ENCODE measurements at places on chromosomes 1 and 21. TPM values are rescaled to one million over a fixed set of nuclear protein-coding genes. Genes with fewer than 3 reads are reported as not detected.

DNA sequence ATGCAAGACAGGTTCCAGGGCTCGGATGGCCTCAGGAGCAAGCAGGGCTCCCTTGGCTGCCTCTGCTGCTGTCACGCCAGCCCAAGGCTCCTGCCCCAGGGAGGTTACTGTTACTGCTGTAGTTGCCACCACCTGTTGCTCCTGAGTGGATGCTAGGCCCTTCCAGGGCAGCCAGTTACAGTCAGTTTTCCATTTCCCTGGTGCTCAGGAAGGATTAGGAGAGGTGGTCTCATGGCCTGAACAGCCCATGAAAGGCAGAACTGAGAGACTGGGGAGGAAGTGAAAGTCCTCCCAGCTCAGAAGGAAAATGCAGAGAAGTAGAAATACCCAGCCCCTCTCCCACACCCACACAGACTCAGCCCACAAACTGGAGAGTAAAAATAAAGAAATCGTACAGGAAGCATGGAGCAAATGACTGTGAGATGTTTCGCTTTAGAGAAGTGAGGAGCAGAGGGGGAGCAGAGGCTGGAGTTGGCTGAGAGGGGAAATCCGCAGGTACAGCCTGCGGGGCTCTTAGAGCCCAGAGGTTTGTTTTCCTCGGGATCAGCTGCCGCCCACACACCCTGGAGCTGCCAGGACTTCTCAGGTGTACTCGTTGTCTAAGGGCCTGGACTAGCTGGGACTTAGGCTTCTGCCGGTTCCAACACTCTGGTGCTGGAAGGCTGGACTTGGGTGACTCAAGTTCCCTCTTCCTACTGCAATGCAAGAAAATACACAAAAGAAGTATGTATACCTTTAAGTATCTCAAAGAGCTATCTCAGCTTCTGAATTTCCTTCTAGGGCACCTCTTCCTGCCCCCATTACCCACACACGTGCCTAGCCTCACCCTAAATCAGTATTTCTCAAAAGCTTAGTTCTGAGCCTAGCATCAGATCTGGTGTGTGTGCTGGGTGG, 2.3 kb downstream of the IL6R start:
- DNase-seq = peak; percentile 48

DNA sequence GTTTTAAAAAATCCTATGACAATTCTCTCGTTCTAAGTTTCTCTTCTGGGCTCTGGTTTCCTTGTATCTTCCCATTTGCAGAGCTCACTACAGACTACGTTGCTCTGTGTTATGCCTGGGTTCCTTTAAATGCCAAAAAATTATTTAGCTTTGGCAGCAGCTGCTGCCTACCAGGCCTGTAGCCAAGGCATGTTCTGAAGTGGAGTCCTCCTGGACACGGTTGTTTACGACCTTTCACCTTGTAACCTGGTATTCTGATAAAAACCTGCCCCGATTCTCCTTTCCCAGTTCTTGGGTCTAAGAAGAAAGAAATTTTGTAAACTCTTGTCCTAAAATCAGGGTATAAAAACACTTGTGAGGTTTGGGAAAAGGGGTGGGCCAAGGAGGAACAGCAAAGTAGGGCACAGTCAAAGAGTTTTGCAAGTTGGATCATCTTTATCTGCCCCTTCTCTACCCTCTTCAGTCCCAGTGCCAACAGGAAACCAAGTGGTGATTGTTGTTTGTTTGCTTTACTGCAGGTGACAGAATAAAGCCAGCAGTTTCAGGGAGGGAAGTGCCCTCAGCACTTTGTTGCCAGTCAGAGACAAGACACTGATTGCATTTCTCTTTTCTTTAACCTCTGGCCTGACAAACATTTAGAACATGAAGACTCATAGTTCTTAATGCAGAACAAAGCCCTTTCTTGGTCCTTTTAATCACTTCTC, 3.1 kb upstream of the TXNIP start:
- DNase-seq = peak; percentile 65

SH2D5 gene
- not detected for polyA plus RNA-seq

PPCS gene
- 111 TPM for polyA plus RNA-seq

DNA sequence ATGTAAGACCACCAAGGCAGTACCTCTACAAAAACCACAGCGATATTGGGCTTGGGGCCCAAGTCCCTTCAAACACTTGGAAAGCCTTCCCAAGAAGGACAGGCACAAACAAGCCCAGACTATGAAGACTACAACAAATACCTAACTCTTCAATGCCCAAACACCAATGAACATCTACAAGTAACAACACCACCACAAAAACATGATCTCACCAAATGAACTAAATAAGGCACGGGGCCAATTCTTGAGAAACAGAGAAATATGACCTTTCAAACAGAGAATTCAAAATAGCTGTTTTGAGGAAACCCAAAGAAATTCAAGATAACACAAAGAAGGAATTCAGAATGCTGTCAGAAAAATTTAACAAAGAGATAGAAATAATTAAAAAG, 86.8 kb downstream of the COL24A1 start:
- no peak for DNase-seq

DNA sequence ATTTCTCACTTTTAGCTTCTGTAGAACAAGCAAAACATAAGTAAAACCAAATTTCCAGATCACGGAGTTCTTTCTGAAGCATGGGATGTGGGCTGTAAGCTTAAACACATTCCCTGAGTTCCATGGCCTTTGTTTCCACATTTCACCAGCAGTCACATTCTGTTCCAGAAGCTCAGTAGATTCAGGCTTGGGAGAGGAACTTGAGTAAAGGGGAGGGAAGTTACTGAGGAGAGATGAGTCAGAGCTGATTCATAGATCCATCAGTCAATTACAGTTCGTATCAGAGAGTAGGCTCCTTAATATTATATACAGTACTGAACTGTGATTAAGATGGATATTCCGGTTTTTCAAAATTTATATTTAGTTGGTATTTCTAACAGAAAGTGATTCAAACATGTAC, 614.3 kb downstream of the NCAM2 start:
- DNase-seq = no peak

SMIM12 gene
- 146 TPM for polyA plus RNA-seq

DNA sequence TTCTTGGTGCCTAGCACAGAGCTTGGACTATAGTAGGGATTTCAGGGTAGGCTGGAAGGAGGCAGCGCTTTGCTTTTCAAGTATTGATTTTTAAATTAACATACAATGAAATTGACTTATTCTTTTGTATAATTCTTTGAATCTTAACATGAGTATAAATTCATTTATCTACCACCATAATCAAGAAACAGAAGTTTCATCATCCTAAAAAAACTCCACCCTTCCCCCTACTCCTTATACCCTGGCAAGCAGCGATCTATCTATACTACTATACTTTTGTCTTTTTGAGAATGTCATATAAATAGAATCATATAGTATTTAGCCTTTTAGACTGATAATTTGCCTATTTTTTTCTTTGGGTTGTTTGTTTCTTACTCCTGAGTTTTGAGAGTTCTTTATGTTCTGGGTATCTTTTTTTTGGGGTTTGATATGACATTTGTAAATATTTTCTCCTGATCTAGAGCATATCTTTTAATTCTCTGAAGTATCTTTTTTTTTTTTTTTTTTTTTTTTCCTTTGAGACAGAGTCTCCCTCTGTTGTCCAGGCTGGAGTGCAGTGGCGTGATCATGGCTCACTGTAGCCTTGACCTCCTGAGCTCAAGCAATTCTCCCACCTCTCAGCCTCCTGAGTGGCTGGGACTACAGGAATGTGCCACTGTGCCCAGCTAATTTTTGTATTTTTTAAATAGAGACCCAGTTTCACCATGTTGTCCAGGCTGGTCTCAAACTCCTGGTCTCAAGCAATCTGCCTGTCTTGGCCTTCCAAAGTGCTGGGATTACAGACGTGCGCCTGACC, 6.4 kb downstream of the RPS6KC1 start:
- DNase-seq = no peak

TMEM183A gene
- polyA plus RNA-seq = 53.9 TPM

WNT3A gene
- polyA plus RNA-seq = not detected

DNA sequence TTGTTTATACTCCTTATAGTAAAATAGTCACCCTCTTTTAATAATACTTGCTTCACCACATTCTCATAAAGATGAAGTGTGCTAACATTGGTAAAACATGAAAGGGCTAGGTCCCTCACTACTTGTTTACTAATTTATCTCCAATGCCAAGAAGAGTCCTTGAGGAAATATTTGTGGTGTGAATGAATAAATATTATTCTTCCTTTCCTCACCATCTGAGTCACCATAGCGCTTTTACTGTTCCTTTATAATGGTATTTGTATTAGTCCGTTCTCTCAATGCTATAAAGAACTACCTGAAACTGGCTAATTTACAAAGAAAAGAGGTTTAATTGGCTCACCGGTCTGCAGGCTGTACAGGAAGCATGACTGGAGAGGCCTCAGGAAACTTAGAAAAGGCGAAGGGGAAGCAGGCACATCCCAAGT, 222.8 kb upstream of the ZRANB2 start:
- no peak for DNase-seq

GRCh38 chr1:50780797-50781196, 179.3 kb downstream of the FAF1 start:
- no peak for DNase-seq

DNA sequence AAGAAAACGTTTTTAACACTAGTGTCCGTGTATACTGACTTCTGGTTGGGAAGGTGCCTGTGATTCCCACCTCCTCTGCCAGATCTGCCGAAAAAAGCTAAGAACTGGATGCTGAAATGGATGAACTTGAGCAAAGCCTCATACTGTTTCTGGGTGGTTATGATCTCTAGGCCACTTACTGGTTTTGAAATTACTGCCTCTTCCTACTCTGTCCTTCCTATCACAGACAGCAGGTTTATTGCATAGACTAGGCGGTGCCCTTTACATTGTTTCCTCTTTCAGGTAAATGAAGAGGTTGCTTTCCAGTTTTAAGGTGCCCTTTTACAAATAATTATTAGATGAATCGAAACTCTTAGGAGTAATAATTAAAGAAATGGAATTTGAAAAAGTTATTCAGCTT, 27.5 kb downstream of the PEX14 start:
- no peak for DNase-seq

IFI44L gene
- polyA plus RNA-seq = 12.4 TPM

DNA sequence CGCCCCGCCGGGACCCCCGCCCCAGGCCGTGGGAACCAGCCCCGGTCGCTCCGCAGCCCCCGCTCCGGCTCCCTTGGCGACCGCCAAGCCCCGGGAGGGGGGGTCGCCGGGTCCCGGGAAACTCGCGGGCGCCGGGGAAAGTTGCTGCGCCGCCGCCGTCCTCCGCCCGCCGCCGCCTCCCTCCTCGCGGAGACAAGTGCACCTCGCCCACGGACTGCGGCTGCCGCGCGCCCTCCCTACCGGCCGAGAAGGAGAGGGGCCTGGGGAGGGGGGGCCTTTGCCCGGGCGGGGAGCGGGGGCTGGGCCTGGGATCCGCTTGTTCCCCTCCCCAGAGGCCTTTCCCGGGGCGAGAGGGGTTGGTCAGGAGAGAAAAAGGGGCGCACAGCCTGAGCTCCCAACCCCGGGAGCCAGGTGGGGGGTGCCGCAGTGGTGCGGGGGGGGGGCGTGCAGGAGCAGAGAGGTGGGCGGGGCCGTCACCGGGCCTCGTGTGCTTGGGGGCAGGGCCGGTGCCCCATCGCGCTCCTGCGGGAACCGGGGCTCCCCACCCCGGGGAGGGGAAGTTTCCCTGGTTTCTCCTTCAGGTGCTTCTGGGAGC, 592 bp downstream of the AGRN start:
- DNase-seq = no peak

GRCh38 chr1:15210651-15211375, 36.2 kb upstream of the FHAD1 start:
- DNase-seq = no peak

DNA sequence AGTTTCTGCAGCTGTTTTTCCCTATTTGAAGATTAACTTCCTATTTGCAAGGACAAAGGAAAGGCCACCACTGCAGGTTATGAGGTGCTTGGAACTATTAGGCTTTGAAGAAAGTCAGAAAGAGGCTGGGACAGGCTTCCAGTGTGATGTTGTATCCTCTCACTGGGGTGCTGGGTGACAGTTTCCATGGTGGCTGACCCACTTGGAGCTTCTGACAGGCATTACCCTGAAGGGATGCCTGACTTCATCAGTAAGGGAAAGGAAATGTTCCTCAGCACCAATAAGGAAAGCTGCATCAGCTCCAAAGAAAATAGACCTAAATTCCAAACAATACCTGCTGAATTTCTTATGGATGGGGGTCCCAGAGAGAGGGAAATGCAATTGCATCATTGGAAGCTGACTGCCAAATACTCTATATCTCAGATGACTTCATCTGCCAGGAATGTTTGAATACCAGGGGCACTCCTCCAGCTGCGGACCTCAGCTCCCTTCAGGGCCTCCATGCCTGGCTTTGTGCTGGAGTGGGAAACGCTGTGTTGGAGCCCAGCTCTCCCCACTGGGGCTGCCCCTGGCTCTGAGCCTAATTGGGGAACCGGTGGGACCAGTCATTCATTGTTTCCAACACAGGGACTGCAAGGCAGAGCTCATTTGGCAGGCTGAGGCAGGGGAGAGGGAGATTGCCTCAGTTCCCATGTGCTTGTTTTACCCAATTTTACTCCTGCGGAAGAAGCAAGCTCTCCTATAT, 76.6 kb downstream of the RGL1 start:
- DNase-seq = no peak

DNA sequence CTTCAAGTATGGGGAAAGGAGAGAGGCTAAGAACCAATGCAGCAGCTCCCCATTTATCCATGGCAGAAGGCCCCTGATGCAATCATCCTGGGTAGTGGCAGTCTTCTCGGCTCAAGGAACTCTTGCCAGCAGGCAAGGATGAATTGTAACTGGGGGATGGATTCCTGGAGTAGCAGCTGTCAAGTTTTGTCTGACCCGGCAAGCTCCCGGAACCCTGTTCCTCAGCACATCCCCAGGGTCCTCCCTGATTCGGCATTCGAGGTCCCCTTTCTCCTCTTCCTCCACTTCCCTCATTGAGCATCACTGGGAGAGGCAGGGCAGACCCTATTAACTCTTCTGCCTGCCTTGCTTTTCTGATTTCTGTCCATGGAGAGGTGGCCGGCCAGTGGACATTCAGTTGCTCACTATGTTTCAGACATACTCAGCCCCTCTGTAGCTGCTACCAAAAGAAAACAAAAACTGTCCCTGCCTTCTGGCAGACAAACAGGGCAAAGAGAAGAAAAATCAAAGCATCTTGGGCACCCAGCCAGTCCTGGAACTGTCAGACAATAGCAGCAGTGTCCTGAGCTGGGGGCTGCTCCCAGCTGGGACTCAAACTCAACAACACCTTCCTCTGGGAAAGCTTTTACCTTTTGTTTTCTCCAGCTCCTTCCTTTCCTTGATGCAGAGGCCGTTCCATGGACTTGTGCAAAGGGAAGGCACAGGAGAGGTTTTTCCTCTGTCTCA, 5.6 kb upstream of the PTCH2 start:
- no peak for DNase-seq

DNA sequence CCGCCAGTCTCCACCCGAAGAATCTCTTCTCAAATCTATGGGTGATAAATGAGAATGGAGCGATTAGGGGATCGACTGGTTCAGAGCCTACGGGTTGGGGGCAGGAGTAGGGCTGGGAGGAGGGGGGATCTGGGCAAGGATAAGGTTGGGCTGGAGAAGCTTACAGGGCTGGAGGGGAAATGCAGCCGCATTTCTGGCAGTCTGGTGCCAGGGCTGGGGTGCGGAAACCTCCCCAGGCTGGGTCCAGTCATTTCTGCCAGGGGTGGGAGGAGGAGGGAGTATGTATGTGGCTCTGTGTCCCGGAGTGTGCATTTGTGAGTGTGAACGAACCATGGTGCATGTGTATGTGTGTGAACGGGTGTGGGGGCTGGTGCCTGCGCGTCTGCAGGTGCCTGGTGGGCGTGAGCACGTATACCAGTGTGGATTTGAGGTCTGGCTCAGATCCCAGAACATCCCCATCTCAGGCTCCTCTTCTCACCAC, 10.2 kb downstream of the C1orf216 start:
- DNase-seq = no peak

GRCh38 chr1:58883037-58883887, 99.4 kb upstream of the JUN start:
- DNase-seq = no peak

- DNase-seq = no peak
These were observed at the start of gene FMN2 for GRCh38 chr1:240091614-240092300. TSS of gene FMN2 (plus strand) at chr1:240091883. CDS start at chr1:240092110, 227 bp downstream.

Measured in CD4-positive, alpha-beta memory T cell (primary cell).